Omental fat pad (tissue), 4 donors: ENCODE measurements at places on chromosomes 7 and 10. TPM values are rescaled to one million over a fixed set of nuclear protein-coding genes. Genes with fewer than 3 reads are reported as not detected.

Gene NOD1
- 48.7 TPM for total RNA-seq

Gene SERPINE1
- 155 TPM for total RNA-seq

Gene SH3PXD2A
- total RNA-seq: 21.3 TPM

Gene SLC18A2
- 0.93 TPM for total RNA-seq

Gene DYNC1I1
- total RNA-seq: 1.7 TPM

Gene TSPAN12
- 6.5 TPM for total RNA-seq

Gene CDHR1
- total RNA-seq: not detected

Gene CBX3
- total RNA-seq: 111 TPM

Gene CNPY1
- not detected for total RNA-seq

Gene IGFBP3
- total RNA-seq: 884 TPM

Gene MMD2
- not detected for total RNA-seq

Gene NANOS1
- 18.5 TPM for total RNA-seq

Gene MYL10
- total RNA-seq: not detected

Gene NRAP
- not detected for total RNA-seq

Gene ATOH7
- total RNA-seq: not detected

Gene PRKG1
- total RNA-seq: 33.9 TPM

Gene COBL
- 26.9 TPM for total RNA-seq

Gene EGR2
- 5.0 TPM for total RNA-seq

Gene CACNA2D1
- total RNA-seq: 20.5 TPM

Gene CHST3
- total RNA-seq: 54.2 TPM

Gene SLIT1
- total RNA-seq: 0.25 TPM

Gene ANLN
- total RNA-seq: 10.2 TPM

Gene BLNK
- 2.1 TPM for total RNA-seq

Gene PRSS2
- total RNA-seq: 1.3 TPM

Gene STOX1
- total RNA-seq: 16.0 TPM

Gene PLXNA4
- 31.4 TPM for total RNA-seq

Gene MRM2
- 11.9 TPM for total RNA-seq

Gene CC2D2B
- 0.56 TPM for total RNA-seq

Gene OPN1SW
- total RNA-seq: not detected

Gene MDFIC
- total RNA-seq: 176 TPM

Gene NPFFR1
- 0.60 TPM for total RNA-seq

Gene GLI3
- 10.0 TPM for total RNA-seq

Gene TOMM7
- 139 TPM for total RNA-seq

Gene USP6NL
- total RNA-seq: 17.1 TPM

Gene WNT8B
- total RNA-seq: not detected

Gene AZGP1
- 155 TPM for total RNA-seq
